ENCODE measurements at places on chromosomes 5 and 9.

- DNase-seq = no peak
Measured at GRCh38 chr5:170293273-170293672, 4.3 kb downstream of the LCP2 start.

- DNase-seq = no peak
Measured at GRCh38 chr9:97670586-97670985, 26.6 kb downstream of the XPA start.

GRCh38 chr5:143128412-143129071 is 274.9 kb downstream of the NR3C1 start:
- no peak for DNase-seq

DNA sequence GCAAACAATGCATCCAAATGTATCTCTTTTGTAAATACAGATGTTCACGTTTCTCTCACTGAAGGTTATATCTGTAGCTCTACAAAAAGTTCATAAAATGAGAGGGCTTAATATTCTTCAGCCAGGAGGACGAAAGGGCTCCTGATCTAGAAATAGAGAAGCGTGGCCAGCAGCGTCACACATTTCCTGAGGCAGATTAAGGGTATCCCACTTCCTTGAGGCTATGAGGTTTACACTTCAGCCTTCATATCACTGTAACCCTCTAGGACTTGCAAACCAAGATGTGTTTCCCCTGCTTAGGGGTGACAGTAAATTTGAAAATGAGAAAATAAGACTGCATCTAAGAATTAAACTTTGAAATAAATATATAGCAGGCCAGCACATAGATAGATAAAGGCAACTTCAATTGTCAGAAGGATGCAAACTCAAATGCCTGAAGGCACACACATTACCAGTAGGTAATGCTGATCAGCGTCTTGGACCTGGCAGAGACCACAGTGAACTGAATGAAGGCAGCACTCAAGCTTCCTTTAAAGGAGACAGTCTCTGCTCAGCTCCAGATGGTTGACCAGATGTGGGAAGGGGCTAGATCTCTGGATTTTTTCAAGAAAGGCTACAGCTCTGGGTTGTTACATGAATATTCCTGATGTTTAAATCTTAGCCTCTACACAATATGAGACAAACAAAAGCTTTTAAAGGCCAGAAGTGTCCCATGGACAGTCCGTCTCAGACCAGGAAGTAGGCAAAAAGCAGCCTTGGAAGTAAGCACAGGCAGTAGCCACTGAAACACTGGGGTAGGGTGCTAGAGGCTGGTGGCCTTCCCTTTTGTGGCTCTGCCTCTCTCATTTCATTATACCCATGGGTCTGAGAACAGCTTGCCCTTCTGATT is 197.7 kb downstream of the MCTP1 start:
- no peak for DNase-seq

GRCh38 chr9:134708672-134709038 is 67.1 kb downstream of the COL5A1 start:
- no peak for DNase-seq

DNA sequence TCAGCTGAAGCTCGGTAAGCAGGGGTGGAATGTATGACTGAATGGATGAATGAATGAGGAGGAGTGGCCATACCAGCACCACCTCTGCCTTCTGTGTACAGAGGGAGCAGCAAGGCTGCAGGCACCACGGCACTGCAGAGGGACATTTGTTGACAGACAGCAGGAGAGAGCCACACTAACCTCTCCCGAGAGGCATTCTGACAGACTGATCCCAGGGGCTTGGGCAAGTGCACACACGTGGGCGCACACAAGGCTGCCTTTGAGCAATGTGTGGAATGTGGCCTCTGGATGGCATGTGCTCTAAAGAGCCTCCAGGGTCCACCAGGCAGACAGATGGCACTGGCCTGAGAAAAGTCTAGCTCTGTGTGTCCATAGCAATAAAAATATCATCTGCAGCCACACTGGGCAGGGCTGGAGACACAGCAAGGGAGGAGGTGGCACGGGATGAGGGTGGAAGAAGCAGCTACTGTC is 111.8 kb downstream of the ACTL7B start:
- peak; percentile 86 for DNase-seq

GRCh38 chr5:177493795-177494345 is 3.5 kb downstream of the PDLIM7 start:
- no peak for DNase-seq

Data from osteocyte (in vitro differentiated cells).